Endothelial cell (in vitro differentiated cells): ENCODE measurements at places on chromosomes 5 and 9.

GRCh38 chr9:77604316-77604715 lies 43.8 kb downstream of the GNA14 start:
- H3K27me3 ChIP-seq: no peaks in the 10 kb centered on the region
- H3K4me3 ChIP-seq: no peak overlapping the region
- peaks cover 33% of the 10 kb centered on the region for H3K4me1 ChIP-seq
- no peaks in the 10 kb centered on the region for H3K36me3 ChIP-seq
- no peak overlapping the region for H3K27ac ChIP-seq

GRCh38 chr9:108057421-108058134 lies 568.0 kb upstream of the KLF4 start:
- peaks cover 50% of the 10 kb centered on the region for H3K4me1 ChIP-seq
- H3K27me3 ChIP-seq: peaks cover 2% of the 10 kb centered on the region
- H3K36me3 ChIP-seq: no peaks in the 10 kb centered on the region
- no peak overlapping the region for H3K27ac ChIP-seq
- H3K4me3 ChIP-seq: no peak overlapping the region

- H3K4me3 ChIP-seq: no peak overlapping the region
- H3K27me3 ChIP-seq: no peaks in the 10 kb centered on the region
- H3K4me1 ChIP-seq: peaks cover 25% of the 10 kb centered on the region
- peak; percentile 65 for DNase-seq
- no peaks in the 10 kb centered on the region for H3K36me3 ChIP-seq
- no peak overlapping the region for H3K27ac ChIP-seq
Observed at GRCh38 chr5:163564321-163564938, 59.0 kb downstream of the MAT2B start.

DNA sequence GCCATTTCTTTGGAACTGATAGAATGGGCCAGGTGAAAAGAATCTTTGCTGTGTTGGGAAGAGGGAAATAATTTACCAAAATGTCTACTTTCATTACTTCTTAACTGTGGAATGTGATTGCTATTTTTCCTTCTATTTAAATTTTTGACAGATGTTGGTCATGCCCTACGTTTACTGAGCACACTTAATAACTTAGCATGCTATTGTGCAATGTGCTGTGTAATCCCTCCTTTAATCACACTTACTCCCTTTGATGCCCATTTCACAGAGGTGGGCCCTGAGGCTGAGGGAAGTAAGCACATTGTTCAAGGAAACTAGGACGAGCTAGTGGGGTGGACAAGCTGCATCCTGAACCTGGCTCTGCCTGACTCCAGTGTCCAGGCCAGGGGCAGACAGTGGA lies 47.8 kb upstream of the INSYN2B start:
- no peak overlapping the region for H3K27ac ChIP-seq
- H3K4me1 ChIP-seq: peaks cover 3% of the 10 kb centered on the region
- no peak for DNase-seq
- H3K27me3 ChIP-seq: no peaks in the 10 kb centered on the region

DNA sequence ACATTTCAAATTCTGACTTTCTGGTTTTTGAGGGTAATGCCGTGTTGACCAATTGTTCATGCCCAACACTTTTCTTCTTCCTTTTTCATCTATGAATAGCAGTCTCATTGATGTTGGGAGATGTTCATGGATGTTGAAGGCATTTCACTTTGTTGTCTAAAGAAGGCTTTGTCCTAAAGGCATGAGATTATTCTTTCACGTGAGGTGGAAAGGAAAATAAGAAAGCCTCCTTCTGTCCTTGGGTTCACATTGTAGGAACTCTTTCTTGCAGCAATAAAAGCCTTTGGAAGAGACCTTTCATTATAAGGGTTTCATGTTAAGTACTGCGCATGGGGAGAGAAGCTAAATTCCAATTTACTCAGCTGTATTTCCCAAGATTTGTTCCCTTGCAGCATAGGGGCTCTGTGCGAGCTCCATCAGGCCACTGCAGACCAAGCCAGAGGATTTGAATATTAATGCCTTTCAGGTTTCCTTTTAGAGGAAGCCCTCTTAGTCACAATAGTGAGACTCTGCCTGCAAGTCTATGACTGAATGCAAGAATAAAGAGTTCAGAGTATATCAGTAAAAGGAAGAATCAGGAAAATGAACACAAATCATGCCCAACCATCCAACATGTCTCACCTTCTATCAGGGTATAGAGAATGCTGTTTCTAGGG lies 274.6 kb downstream of the TMEM38B start:
- H3K4me3 ChIP-seq: no peak overlapping the region
- peaks cover 1% of the 10 kb centered on the region for H3K27me3 ChIP-seq
- H3K27ac ChIP-seq: no peak overlapping the region
- no peaks in the 10 kb centered on the region for H3K36me3 ChIP-seq
- DNase-seq: no peak
